Left kidney (tissue), 8 donors: ENCODE measurements at places on chromosomes 2 and 18.
A peak's percentile ranks its signal among the peaks of the same experiment; 100 is the strongest.

DNA sequence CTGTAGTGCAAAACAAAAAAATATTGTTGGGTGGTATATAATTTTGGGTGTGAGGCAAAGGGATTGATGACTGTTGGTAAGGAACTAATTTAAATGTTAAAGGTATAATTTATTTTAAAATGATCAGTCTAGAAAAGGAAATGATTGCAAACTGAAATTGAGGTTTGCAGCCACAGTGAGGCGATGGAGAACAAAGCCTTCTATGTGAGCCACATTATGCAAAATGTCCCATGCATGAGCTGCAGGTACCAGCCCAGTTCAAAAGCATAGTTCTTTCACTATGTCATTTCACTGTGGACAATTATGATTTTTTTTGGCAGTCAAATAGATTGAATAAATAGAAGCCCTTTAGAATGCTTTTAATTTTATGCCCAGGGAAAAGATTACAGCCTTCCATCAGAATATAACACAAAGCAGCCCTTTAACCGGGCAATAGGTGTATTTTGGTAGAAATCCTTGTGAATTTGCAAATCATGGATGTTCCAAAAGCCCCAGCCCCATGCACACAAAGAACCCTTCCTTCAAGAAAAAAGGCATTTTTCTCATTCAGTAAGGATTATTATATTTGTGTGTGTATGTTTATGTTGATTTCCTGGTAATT, 1.7 kb downstream of the MAP2 start:
- DNase-seq = peak; percentile 39

GRCh38 chr2:135422898-135423297, 108.1 kb downstream of the ZRANB3 start:
- DNase-seq = no peak

- DNase-seq = no peak
These were observed 15.3 kb upstream of the TXNDC2 start for GRCh38 chr18:9870431-9871008.

DNA sequence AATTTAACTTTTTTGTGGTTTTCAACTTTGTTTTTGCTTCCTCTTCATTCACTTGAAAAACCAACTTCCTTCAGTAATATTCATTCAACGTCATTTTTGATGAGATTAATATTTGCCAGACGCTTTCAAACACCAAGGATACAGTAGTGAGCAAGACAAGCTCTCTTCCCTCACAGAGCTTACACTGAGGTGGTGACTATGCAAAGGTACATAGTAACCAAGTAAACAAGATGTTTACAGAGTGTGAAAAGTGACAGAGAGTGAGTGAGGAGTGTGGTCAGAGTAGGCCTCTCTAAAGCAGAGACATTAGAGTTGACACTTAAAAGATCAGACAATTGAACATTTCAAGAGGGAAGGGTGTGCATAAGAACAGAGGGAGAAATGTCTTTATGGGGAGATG, 155.5 kb downstream of the TMEM247 start:
- no peak for DNase-seq

DNA sequence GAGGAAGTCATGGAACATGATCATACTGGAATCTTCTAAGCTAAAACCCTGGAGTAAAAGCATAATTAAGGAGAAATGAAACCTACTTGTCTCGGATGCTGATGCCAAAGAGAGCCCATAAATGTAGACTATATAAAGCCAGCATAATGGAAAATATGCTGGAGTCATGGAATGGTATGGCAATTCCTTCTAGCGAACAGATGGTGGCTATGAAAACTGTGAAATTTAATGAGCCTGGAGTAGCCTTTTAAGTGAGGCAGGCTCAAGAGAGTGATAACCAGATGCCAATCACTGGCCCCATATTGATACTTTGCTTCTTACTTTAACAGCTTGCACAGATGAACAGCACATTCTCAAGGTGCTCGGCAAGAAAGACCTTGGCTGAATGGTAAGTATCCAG, 206.3 kb downstream of the PID1 start:
- no peak for DNase-seq
